ENCODE measurements at places on chromosomes 1 and 21. TPM values are rescaled to one million over a fixed set of nuclear protein-coding genes. Genes with fewer than 3 reads are reported as not detected.

DNA sequence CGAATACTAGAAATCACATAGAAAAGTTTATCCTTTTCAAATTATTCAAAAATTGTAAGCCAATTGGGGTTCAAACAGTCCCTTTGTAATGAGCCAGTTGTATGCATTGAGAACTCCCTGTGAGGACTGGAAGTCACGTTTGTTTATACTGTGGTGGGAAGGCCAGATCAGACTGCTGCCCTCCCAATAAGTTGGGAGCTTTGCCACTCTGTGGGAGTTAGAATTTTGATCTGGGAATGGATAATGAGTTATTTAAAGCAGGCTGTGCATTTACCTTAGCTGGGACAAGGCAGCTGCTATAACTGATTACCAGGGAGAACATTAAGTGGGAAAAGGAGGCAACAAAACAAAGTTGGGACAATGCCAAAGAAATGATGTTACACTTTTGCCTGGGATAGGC, 178.8 kb downstream of the SDCCAG8 start:
- DNase-seq: no peak

DNA sequence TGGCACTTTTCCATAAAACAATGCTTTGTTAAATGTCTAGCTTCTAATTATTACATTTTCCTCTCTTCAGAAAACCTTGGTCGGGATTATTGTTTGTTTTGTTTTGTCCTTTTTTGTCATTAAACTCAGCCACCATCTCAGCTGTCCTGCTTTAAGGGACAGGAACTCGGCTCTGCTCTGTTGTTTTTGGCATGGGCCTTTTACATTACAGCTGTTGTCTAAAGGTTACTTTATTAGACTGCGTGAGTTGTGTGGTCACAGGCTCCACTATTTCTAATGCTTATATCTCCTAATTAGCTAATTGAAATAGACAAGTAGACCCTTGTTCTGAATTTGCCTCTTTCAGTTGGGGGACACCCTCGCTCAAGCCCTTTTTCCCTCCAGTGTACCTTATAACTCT, 1.6 kb downstream of the PALMD start:
- no peak for DNase-seq

DNA sequence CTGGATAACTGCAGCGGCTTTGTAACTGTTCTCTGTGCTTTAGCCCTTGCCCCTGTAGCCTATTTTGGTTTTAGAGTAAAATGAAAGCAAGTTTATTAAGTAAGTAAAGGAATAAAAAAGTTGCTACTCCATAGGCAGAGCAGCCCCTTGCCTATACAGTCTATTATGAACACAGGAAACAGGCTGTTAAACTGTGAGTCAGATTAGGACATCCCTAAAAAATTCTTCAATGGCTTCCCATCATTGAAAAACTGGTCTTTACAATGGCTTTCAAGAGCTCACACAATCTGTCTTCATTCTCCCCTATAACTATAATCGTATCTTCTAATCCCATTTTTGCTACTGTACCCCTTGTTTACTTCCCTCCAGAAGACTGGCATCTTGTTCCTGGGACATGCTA, 43.0 kb downstream of the ATG4C start:
- no peak for DNase-seq

DNA sequence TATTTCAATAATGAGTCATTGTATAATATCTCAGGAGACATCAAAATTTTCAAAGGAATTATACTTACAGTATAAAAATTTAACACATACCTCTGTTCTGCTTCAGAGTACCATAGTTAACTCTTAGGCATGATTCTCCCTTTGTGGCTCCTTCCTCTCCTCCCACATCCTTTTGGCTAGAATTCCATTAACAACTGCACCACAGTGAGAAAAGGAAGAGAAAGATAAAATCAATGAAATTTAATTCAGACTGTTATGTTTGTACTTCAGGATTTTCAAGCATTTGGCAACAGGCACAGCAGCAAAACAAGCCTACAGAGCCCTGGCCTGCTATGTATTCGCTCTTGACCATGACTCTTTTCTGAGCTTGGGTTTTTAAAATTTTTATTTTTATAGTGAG, 57.2 kb upstream of the SGIP1 start:
- DNase-seq: no peak

DNA sequence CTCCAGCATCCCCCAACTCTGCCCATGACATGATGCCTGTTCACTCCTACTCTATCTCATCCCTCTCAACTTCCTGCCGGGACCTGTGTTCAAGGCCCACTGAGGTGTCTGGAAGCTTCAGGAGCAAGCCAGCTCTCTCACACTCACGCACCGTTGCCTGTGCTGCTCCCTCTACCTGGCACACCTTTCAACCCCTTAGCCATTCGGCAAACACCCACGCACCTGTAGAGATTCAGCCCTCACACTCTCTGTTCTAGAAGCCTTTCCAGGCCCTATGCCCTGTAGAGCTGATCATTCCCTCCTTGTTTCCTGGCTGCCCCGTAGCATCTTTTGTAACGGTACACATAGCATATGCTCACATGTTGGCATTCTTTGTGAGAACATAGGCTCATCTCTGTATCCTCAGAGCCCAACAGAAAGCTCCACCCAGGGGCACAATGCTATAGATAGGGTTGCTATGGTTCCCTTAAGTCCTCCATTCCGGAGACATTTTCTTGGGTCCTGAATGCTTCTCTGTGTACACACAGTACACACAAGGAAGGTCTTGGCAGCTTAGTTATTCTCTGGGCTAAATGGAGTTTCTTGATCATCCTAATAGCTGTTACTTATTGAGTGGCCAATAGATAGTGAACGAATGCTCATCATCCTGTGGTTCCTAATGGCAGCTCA, 1.3 kb downstream of the C8B start:
- DNase-seq: no peak

- no peak for DNase-seq
Measured at GRCh38 chr1:106276871-106277270, 779.6 kb upstream of the PRMT6 start.

DNA sequence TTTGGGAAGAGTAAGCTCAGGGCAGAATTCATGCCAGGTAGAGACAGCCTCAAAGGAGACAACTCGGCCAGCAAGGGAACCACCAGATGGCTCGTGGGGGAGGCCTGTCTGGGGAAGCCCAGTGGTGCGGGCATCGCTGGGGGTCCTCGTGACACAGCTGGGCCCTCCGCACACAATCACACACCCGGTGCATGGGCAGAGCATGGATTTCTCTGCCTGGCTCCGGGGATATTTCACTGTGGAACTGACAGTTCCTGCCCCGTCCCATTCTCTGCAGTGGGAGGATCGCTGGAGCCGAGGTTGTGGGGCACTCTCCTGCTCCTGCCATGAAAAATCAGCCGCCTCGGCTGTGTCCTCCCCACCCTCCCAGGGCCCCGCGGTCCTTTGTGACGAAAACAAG, 108.0 kb downstream of the CRYAA start:
- no peak for DNase-seq

Gene SPATA6
- 15.7 TPM for total RNA-seq

Gene FAM163A
- total RNA-seq: not detected

Gene TSTD1
- 74.1 TPM for total RNA-seq
